KG1 (cell line): ENCODE measurements at places on chromosomes 12 and 14.

DNA sequence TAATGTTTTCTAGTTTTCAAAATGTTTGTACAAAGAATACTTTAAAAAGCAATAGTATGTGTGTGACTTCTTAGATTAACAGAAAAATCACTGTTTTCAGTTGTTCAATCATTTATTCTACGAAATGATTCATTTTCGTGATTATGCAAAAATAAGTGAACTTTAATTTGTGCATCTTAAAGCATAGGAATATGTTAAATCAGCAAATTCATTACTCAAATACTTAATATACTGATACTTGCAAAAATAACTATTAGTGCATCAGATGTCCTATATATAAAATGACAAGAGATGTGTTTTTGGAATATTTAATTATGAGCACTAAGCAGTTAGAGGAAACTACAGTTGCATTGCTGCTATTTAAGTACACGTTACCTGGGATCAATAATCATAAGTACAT lies 11.0 kb downstream of the SOX5 start:
- no peak for DNase-seq

DNA sequence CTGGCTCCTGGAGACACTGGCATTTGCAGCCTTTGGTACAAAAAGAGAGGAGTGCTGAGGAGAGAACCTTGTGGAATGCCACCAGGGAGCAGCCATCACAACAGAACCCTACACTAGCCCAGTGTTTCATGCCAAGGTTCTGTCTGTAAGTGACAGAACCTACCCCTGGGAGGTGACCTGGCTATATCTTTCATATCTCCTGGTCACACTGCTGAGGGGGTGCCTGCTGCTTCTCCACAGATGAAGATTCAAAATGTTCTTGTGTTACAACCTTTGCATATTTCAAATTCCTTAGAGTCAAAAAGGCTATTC lies 12.7 kb upstream of the EIF4B start:
- DNase-seq = no peak

DNA sequence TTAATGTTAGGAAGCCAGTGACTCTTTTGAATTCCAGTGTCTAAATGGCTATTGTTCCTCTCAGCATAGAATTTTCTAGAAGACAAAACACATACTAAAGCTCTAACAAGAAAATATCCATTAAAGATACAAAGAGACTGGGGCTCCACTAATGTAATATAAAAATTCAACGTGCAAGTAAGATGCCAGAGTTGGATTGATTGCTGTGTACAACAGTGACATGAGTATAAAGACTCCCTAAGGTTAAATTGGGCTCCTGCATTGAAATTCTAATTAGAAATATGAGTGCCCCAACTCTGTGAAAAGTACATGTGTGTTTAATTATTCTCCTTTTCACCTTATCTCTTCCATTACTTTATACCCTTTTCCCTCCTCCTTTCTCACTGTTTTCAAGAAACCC lies 253.6 kb upstream of the G2E3 start:
- no peak for DNase-seq

DNA sequence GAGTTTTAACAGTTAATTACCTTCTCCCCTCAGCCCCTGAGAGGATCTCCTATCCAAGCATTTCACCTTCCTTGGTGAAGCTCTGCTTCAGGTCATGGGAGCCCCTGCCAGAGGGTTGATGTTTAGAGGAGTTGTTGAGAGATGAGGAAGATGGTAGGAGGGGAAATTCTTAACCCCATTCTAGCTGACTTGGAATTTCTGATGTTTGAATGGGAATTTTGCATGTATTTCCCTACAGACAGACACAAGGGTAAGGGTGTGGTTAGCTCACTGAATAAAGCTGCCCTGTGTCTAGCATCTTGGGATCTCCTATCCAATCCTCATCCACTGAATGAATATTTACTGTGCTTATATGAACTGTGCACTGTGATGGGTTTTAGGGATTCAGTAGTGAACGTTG lies 7.1 kb upstream of the BHLHE41 start:
- no peak for DNase-seq

DNA sequence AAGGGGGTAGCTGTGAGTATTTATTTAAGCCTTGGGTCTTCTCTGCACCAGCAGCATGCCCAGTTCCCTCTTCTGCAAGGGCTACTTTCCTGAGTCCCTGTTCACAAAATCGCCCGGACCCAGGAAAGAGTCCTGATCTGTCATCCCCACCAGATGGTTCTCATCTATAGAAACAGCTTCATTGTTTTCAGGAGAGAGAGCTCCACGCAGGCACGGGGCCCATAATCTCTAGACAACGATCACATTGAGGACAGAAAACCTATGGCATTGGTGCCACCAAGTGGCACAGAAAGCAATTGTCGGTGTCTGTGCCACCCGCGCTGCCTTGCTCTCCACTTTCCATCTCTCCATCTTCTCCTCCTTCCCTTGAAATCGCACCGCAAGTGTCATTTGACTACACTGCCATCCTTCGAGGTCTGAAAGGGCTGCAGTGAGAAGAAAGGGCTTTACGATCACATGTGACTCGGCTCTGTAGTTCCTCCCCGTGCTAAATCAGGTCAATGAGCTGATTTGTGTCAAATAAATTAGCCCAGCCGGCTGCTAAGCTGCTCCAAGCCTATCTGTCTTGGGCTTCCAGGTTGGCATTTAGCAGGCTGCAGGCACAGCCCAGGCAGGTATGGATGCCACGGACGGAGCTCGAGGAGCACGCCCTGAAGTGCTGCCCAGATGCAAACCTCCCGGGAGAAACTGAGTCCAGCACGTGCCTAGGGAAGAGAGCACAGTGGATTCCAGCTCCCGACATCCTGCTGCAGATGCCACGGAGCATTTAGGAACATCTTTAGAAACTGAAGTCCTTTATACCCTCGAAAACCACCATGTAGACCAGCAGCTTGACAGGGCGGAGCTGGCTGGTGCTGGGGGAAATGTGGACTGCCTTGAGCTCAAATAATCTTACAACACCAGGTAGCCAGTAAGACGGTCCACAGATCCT lies 28.8 kb downstream of the SPRING1 start:
- peak; percentile 51 for DNase-seq

DNA sequence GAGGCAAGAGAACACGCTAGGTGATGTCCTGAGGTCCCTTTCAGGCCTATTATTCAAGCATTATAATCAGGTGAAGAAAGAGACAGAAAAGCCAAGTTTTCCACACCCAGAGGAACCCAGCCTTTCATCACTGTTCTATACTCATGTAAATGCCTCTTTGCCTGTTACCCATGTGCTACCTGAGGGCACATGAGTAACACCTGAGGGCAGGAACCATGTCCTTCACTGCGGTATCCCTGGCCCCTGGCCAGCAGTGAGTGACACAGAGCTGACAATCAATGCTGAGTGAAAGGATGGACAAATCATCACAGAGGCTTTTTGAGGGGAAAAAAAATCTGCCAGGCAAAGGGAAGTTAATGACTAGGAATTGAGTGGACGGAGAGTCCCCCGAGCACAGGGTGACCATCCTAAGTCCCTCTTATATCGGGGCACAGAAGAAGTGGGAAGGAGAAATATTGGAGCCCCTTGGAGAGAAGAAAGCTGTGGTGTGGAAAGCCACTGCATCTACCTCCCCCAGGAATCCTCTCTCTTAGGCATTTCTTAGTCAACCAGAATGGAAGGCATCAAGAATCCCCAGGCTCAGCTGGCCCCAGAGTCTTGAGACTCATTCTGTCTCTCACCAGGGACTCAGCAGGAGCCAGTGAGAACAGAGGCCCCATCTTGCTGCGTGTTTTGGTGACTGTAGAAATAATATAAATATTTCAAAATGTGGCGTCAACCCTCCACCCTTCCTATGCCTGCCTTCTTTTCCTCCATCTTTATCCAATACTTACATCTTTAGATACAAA lies 212.9 kb downstream of the DPF3 start:
- DNase-seq = no peak

- no peak for DNase-seq
Measured at GRCh38 chr12:31506515-31507306, 84.2 kb downstream of the DENND5B start.

GRCh38 chr12:66160704-66161103 lies 9.1 kb downstream of the TMBIM4 start:
- DNase-seq = no peak
